ENCODE measurements at places on chromosomes 7 and 10.

DNA sequence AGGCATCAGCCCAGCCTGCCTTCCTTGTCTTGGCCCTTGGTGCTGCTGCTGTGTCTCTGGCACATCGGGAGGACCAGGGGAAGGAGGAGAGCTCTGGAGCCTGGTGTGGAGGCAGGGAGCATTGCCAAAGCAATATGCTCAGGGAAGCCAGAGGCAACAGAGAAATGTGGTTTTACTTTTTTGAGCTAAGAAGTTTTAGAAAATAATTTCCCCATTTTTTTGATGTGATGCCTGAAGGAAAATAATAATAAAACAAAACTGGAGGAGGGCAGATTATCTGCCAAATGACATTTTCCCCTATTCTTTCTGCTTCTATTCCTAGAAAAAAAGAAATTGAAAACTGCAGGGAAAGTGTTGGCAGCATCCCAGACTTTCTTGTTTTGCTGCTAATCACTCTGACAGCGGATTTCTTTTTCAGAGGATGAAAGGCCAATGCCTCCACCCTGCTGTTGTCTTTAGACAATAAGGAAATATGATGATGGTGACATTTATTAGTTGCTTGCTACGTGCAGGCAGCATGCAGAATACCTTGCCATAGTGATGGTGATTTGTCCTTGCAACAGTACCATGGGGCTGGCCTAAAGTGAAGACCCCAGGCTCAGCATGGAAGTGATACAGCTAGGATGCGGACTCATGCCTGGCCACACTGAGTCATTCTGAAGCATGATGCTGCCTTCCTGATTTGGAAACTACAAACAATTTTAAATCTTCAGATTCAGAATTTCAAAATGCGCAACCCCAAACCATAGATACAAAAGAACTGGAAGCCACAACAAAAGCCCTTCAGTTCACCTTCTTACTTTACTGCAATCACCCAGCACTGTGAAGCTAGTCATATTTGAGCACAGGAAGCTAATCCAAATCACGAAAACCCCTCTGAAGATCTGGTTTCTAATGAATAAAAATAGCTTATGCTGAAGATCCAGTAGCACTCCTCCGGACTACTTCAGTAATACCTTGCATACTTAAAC, 260.2 kb upstream of the TMEM72 start:
- no peak for DNase-seq

- DNase-seq = no peak
Observed at GRCh38 chr10:8104721-8105120, 50.2 kb downstream of the GATA3 start.

- DNase-seq = no peak
Observed at GRCh38 chr10:129832573-129833467, 131.3 kb downstream of the EBF3 start.

- DNase-seq = no peak
Observed at GRCh38 chr10:98170249-98171117, 36.0 kb downstream of the R3HCC1L start.

- DNase-seq = no peak
Observed at GRCh38 chr10:69588358-69588757, 15.1 kb upstream of the NEUROG3 start.

GRCh38 chr10:122138831-122139625, 132.1 kb upstream of the BTBD16 start:
- no peak for DNase-seq

- DNase-seq = no peak
Observed at GRCh38 chr7:94276027-94276426, 118.7 kb upstream of the COL1A2 start.

GRCh38 chr10:118246332-118247295, 95.5 kb downstream of the FAM204A start:
- DNase-seq = no peak

GRCh38 chr10:19097151-19097550, 48.5 kb downstream of the MALRD1 start:
- DNase-seq = no peak

DNA sequence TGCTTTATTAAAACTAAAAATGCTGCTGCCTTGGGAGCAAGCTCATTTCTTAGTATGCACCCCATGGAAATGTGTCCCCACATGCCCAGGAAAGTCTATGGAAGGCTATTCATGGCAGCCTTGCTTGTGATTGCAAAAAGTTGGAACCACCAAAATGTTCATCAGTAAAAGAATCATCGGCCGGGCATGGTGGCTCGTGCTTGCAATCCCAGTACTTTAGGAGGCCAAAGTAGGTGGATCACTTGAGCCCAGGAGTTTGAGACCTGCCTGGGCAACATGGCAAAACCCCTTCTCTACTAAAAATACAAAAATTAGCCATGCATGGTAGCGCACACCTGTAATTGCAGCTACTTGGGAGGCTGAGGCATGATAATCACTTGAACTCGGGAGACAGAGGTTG, 79.8 kb downstream of the ARHGAP22 start:
- DNase-seq = no peak

GRCh38 chr7:96499532-96499931, 177.6 kb upstream of the SLC25A13 start:
- DNase-seq = no peak

DNA sequence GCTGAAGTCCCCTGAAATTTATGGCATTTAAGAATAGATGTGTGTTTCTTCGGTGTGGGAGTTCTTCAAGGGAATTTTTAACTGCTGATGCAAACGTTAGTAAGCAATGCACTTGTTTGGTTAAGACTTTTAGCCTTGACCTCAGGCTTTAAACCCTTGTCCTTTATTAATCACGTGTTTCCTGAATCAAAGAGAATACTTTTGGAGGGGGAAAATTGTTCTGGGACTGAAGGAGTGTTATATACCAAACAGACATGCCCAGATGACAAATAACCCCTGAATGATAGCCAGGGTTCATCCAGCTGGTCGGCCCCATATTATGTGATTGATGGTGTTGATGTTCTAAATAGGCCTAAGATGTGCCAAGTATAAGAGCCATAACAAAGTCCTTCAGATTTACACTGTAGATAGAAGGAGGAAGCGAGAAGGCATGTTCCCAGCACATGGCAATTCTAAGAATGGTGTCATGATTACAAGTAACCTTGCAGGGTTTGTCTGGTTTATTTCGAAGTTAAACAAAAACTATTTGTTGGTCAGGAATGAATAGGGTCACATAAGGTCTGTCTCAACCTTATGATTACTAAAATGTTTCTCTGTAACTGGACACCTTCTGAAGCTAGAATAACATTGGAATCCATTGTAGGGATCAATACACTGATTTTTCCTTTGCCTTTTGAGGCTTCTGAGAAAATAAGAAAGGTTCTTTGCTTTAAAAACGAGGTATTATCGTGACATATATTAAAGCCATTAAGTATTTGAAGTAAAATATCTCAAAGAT, 124.2 kb upstream of the SEM1 start:
- no peak for DNase-seq

- DNase-seq = no peak
Observed at GRCh38 chr10:130867446-130868194, 443.9 kb downstream of the TCERG1L start.

DNA sequence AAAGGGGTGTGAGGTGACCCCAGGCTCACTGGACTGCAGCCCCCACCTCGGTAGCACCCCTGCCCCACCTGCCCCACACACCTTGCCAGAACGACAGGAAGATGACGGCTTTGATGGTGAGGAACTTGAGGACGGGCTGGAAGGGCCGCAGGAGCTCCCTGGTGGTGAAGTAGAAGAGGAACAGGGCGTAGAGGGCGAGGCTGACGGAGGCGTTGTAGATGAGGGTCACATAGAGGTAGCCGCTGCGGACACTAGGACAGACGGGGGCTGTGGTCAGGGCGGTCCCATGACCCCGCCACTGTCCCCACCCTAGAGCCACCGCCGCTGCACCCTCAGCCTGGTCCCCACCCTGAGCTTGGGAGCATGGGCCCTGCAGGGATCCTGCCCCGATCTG, 7.6 kb downstream of the TMEM184A start:
- no peak for DNase-seq

- DNase-seq = no peak
Observed at GRCh38 chr7:149285603-149286002, 23.6 kb downstream of the ZNF783 start.

DNA sequence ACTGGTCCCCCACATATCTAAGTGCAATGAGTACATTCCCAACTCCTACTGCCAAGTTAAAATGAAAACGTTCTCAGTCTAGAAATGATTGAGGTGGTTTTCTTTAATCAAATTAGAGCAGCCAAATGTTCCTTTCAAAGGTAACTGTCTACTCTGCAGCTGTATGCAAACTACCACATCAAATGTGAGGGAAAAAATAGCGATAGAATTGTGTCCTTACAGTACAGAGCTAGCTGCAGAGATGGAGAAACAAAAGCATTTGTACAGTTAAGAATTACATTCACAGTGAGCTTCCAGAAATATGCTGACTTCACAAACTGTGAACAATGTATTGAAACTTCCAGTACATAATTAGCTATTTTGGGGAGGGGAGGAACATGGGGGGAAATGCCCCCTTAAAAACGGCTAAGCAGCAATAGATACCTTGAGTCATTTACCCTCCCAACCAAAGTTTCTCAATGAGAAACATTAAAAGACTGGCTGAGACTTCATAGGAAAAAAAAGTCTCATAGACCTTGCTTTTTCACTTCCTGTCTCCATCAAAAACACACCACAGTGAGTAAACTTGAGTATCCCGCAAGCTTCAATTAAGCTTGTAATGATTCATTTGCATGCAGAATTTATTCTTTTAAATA, 22.9 kb downstream of the CDK6 start:
- no peak for DNase-seq

DNA sequence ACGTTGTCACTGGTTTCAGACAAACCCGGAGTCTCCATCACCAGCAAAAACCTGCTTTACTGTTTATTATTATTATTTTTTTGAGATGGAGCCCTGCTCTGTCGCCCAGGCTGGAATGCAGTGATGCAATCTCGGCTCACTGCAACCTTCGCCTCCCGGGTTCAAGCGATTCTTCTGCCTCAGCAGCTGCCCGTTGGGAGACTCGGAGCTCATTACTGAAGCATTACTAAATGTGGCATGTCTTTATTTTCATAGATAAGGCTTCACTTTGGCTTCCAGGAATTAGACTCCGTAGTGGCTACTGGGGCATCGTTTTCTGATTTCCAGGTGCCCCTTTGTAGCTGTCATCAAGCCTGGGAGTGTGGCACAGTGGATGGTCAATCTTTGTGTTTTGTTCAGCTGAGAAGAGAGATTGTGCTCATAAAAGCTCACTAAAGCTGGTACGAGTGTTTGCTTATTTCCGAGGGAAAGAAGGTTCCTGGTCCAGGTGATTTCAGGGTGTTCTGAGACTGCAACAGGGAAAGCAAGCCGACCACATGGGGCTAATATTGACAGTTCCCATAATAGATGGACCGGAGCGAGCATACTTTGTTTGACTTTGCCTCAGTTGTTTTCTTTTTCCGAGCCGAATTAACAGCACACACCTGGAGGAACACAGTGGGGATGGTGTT, 163.1 kb downstream of the CAMK1D start:
- DNase-seq = no peak

DNA sequence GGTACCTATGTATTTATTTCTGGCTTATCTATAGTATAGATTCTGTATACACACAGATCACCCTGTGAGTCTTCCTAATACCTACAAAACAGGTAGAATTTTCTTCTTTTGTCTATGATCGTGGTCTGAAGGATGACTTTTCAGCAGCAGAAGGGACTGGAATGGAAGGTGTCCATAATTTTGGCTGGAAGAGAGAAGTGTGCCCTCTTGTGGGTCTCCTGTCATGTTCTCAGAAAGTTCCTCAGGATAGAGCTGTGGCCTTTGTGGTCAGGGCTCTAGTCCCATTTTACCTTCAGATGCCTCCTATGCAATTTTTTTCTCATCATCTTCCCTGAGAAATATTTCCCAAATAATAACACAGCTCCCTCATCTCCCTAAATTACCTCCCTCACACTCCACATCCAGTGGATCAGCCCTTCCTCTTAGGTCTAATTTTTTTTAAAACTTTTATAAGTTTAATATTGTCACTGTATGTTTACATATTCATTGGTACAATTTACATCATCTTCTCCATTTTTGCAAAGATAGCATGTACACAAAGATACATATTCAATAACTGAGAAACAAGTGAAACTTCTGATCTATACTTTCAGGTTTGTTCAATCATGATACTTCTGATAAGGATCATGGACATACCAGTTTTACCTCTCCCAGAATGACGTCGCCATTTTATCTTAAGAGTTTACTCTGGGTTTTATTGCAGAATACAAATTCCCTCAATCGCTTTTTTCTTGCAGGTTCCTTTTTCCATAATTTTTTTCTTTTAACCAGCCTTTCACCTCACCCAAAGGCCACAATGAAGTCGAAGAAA, 112.7 kb downstream of the REEP3 start:
- no peak for DNase-seq

- no peak for DNase-seq
Observed at GRCh38 chr7:101896941-101897340, 79.5 kb downstream of the CUX1 start.

DNA sequence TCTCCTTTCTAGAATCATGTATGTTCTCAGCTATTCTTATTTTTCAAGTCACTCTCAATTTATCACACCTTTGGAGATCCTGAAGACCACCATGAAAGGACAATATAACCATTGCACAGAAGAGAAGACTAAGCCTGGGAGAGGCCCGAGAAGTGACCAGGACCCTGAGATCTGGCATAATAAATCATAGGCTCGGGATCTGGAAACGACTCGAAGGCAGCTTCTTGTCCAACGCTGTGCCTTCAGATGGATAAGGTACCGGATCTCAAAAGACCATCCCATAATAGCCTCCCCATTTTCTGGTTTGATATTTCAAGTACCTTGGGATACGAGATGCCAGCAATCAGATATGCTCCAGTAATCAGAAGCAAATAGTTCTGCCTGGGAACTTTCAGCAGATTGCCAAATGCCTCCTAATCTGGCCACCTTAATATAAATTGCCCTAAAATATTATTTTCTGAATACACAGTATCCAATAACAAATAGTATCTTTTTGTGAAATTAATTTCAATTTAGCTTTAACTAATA, 179.2 kb upstream of the ZMIZ1 start:
- DNase-seq = no peak

DNA sequence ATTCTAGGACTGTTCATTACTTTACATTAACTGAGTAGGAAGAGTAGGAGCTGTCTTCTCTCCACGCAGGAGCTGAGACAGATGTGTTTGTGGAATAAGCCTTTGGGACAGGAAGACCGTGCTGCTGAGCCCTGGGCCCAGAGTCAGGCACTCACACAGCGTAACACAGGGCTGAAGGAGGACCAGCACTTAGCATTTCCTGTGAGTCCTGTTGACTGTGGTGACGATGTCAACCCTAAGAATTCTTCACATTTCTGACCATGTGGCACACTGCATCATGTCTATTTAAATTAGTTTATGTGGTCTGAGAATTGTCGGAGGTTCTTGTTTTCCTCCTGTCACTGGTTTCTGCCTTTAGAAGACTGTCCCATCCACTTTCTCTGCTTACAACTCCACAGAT, 117.2 kb downstream of the PIP4K2A start:
- DNase-seq = no peak
